Naive thymus-derived CD4-positive, alpha-beta T cell (primary cell): ENCODE measurements at places on chromosomes 2 and 18.

DNA sequence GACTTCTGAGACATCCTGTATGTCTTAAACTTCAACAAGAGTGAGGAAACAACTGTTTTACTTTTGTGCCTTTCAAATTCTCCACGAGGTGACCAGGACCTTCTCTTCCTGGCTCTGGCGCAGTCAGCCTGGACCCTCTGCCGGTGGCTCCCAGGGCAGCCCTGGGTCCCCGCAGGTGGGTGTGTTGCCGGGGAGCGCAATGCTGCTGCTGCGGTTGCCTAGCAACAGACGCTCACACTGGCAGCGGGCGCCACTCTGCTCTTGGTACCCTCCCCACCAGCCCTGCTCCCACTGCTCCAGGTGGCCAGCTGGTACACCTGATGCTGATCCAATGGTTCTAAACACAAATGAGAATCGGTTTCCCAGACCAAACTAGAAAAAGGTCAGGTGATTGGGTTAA is 58.7 kb downstream of the GNAL start:
- DNase-seq: no peak

- peak; percentile 77 for DNase-seq
These were observed 205 bp downstream of the TET3 start for GRCh38 chr2:73984922-73985307.

GRCh38 chr2:55519938-55520885 is 694 bp downstream of the CFAP36 start:
- no peak for DNase-seq

DNA sequence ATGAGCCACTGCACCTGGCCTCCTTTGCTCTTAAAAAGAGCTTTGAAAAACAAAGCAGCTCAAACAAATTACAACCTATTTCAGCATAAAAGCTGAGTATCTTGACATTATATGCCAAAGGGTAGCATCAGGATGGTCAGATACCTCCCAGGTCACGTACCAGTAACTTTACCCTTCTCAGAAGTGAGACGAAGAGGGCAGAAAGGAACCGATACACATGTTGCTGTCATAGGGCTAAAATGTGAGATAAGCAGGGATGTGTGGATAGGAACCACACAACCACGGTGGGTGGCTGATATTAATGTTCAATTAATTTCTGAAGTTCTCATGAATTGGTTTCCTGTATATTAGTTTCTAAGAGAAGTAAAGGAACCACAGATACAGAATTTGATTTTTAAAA is 12.6 kb upstream of the RNU2-63P start:
- no peak for DNase-seq

- no peak for DNase-seq
These were observed 8.4 kb downstream of the PTPRM start for GRCh38 chr18:7575465-7576028.
